Smooth muscle cell of the pulmonary artery (primary cell): ENCODE measurements at places on chromosomes 2 and 18. TPM values are rescaled to one million over a fixed set of nuclear protein-coding genes. Genes with fewer than 3 reads are reported as not detected.

CCL20 gene
- 0.13 TPM in 1 of 2 replicates, not detected in the other for total RNA-seq

OSR1 gene
- total RNA-seq: 11.6 and 29.1 TPM in 2 replicates

LINC00305 gene
- total RNA-seq: not detected in 2 replicates

ALPP gene
- not detected in 2 replicates for total RNA-seq

RBKS gene
- total RNA-seq: 0.59 and 1.2 TPM in 2 replicates

MAP4K3 gene
- 29.4 and 38.0 TPM in 2 replicates for total RNA-seq

PROM2 gene
- 0.20 and 0.56 TPM in 2 replicates for total RNA-seq

FSHR gene
- total RNA-seq: not detected in 2 replicates

SLC9A4 gene
- 0.03 TPM in 1 of 2 replicates, not detected in the other for total RNA-seq

HRH4 gene
- total RNA-seq: 0.07 and 0.17 TPM in 2 replicates

IRS1 gene
- 20.7 and 24.5 TPM in 2 replicates for total RNA-seq

GKN2 gene
- not detected in 2 replicates for total RNA-seq

TRABD2A gene
- total RNA-seq: 4.0 and 4.7 TPM in 2 replicates

GALR1 gene
- not detected in 2 replicates for total RNA-seq

FOXD4L1 gene
- total RNA-seq: 0.13 and 0.17 TPM in 2 replicates

IGFBP5 gene
- 1,272 and 1,451 TPM in 2 replicates for total RNA-seq

HSBP1L1 gene
- 3.9 and 4.2 TPM in 2 replicates for total RNA-seq

SERPINB7 gene
- 0.07 and 0.46 TPM in 2 replicates for total RNA-seq

MGAT4A gene
- 0.33 and 0.86 TPM in 2 replicates for total RNA-seq

SCRN3 gene
- 29.6 and 32.9 TPM in 2 replicates for total RNA-seq

SLC11A1 gene
- total RNA-seq: 0.13 TPM in 2 replicates

RNPEPL1 gene
- 33.4 and 43.7 TPM in 2 replicates for total RNA-seq

HSPE1 gene
- total RNA-seq: 44.4 and 47.0 TPM in 2 replicates

FBLN7 gene
- 7.5 and 17.7 TPM in 2 replicates for total RNA-seq

ALPI gene
- total RNA-seq: not detected in 2 replicates

SH3RF3 gene
- 7.8 and 10.8 TPM in 2 replicates for total RNA-seq

DGUOK gene
- 43.9 and 50.7 TPM in 2 replicates for total RNA-seq

ST8SIA5 gene
- total RNA-seq: 0.17 TPM in 1 of 2 replicates, not detected in the other

SERPINB12 gene
- total RNA-seq: not detected in 2 replicates

FEV gene
- total RNA-seq: not detected in 2 replicates

FAM237A gene
- total RNA-seq: not detected in 2 replicates

TMEM247 gene
- total RNA-seq: not detected in 2 replicates
